H7 (cell line): ENCODE measurements at places on chromosomes 4 and X.

DNA sequence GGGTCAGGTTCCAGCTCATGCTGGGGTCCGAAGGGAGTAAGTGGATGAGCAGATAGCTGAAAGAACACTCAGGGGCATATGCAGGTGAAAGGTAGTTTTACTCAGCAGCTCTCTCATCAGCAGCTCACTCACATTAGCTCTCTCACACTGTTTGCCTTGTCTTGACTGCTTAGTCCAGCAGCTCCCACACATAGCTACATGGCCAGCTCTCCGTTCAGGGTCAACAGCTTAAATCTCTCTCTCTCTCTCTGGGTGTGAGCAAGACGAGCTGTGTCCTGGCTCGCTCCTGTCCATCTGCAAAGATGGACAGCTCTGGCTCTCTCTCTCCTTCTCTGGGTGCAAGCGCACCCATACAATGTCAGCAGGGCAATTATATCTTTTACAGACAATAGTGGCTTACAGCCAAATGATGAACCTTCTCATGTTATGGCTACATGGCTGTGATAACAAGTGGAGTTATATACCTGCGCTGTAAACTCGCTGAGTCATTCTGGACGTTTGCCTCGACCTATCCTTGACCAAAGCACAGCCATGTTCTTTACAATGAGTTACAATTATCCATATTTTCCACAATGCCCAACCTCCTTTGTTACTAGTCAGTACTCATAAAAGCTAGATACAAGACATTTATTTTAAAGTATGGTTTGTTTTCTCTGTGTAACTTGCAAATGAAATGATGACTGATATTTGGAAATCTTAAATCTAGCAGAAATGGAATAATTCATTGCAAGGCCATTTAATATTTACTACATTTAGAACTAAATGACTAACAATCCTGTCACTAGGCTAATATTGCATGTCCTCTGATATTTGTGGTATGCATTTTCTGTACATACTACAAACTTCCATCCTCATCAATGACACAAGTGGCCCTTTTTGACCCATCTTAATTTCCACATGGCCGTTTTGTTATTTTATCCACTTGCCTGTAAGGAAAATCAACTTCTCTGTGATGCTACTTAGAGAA lies 9.3 kb downstream of the PAPSS1 start:
- DNase-seq = no peak

DNA sequence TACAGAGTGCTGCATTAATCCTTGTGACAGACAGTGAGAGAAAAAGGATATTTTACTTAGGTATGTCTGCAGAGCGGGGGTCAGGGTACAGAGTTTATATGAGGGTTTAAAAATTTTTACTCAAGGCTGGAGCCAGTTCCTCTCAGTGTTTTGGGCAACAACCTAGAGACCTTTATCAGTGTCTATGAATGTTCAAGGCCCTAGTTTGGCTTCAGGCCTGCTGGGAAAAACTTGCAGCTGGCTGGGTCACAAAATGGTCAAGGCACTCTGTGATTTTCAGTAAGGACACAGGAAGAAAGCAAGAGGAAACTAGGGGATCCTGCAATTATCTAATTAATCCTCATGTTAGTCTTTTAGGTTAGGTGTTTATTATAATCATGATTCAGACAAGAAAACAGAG lies 10.8 kb upstream of the C4orf54 start:
- DNase-seq = no peak

- no peak for DNase-seq
Measured at GRCh38 chr4:10061650-10062415, 40.5 kb upstream of the SLC2A9 start.

DNA sequence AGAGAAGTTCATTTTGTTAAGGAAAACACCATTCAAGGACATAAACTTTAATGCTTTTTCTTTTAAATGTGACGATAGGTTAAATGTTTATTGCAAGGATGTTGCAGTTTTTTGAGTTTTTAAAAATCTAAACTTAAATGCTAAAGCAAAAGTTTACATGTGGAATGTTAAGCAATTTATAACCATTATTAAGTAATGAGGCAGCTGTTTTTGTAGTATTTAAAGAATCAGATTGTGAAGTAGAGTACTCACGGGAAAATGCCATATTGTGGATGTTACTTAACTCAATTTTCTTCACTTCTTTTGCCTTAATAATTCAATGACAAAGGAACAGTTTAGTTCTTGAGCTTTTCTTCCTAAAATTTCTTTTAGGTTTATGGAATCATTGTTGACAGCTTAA lies 43.5 kb downstream of the UBE2K start:
- DNase-seq = no peak

GRCh38 chr4:23388255-23388654 lies 501.6 kb downstream of the PPARGC1A start:
- DNase-seq = no peak

DNA sequence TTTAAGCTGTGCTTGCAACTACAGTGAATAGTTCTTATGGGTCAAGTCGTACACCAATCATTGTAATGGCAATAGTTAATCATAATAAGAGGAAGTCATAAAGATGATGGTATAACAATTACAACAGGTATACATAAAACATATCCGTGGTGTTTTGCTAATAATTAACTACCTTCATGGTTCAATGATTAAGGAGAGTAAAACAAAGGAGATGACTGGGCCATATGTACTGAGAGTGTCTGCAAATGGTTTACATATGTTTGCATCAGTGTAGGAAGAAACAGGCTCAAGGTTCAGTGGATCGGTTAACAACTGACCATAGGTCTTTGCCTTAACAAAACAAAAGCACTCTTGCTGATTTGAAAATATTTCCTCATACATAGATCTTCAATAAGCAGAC lies 253.0 kb downstream of the COX7B2 start:
- no peak for DNase-seq

- no peak for DNase-seq
Measured at GRCh38 chr4:143095447-143095846, 89.3 kb upstream of the USP38 start.

DNA sequence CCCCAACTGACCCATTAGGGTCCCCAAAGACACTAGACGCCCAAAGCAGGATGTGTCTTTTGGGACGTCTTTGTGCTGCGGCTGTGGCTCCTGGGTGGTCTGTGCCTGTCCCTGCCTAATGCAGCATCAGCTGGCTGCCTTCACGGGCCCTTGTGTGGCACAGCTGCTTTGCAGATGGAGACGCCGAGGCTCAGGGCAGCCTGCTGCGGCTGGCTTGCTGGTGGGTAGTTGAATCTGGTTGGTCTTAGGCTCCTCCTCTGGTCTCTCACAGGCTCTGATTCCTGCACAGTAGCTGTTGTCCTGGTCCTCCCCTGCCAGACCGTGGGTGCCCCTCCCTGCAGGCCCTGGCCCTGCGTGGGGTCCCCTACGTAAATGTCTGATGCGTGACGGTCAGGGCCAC lies 8.1 kb downstream of the CPZ start:
- no peak for DNase-seq

DNA sequence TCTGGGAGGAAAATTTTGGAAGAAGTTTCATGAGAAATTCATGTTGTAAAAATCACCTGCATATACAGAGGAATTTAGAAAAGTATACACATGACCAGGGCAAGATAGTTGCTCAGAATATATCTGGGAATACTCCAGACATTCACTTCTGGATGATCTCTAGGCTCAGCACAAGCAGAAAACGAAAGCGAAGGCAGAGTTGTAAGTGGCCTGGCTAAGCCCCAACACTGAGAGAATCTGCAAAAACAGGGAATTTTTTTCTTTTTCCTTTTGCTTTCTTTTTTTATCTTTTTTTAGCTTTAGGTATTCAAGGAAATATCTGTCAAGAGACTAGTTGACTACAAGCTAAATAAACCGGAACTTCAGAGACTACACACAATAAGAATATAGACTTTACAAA lies 207.2 kb downstream of the FGF13 start:
- no peak for DNase-seq

- no peak for DNase-seq
Measured at GRCh38 chr4:56293121-56293520, 94.2 kb downstream of the AASDH start.

DNA sequence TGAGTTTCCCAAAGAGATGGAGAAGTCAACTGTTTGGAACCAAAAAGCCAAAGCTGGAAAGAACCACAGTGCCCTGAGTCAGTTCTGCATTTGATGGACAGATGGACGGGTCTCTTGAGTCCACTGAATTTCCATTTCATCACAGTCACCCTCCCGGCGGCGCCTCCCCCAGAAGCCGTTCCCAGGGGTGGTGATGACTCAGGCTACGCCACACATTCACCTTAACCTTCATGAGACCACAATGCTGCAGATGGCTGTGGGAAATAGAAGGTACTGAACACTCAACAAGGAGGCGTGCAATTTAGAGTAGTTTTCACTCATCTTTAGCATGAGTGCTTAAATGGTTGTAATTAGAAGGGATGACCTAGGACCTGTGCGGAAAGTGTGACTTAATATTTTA lies 61.3 kb downstream of the STOX2 start:
- no peak for DNase-seq

DNA sequence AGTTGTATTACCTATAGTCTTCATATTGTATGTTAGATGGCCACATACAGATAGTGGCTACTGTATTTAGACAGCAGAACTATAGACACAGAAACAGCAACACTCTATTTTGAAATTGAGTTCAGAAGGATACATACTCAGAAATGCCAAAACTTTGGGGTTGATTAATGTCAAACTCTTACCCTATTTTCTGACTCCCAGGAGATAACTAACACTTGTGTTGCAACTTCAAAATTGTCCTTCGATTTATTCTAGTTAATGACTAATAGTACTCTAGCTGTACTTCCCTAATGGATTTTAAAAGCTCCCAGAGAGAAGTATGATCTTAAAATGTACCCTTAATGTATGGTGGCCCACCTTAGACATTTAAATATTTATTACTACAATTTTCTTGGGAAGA lies 229.9 kb upstream of the UGT8 start:
- DNase-seq = no peak

GRCh38 chr4:172716291-172716690 lies 452.3 kb upstream of the GALNT7 start:
- no peak for DNase-seq
